Fibroblast of skin of left biceps (primary cell): ENCODE measurements at places on chromosomes 5 and 9.
A peak's percentile ranks its signal among the peaks of the same experiment; 100 is the strongest.

DNA sequence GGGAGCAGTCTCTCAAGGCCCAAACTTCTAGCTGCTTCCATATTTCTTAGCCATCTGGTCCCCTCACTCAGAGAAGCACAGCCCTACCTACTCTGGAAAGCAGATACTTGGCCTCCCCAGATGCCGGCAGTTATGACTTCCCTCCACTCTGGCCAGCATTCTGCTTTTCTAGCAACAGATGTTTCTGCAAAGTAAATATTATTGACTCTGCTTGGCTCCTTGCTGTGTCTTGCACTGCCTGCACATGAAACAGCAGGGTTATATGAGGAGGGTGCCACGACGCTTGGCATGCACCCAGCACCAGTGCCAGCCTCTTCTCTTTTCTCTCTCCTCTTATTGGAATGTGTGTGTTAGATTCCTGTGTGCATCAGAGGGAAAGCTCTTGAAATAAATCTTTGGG lies 99.7 kb downstream of the ARHGAP26 start:
- DNase-seq: no peak

- no peak for DNase-seq
Measured at GRCh38 chr5:81842795-81843398, 92.0 kb upstream of the SSBP2 start.

GRCh38 chr5:133957080-133957479 lies 11.3 kb downstream of the C5orf15 start:
- DNase-seq: no peak

DNA sequence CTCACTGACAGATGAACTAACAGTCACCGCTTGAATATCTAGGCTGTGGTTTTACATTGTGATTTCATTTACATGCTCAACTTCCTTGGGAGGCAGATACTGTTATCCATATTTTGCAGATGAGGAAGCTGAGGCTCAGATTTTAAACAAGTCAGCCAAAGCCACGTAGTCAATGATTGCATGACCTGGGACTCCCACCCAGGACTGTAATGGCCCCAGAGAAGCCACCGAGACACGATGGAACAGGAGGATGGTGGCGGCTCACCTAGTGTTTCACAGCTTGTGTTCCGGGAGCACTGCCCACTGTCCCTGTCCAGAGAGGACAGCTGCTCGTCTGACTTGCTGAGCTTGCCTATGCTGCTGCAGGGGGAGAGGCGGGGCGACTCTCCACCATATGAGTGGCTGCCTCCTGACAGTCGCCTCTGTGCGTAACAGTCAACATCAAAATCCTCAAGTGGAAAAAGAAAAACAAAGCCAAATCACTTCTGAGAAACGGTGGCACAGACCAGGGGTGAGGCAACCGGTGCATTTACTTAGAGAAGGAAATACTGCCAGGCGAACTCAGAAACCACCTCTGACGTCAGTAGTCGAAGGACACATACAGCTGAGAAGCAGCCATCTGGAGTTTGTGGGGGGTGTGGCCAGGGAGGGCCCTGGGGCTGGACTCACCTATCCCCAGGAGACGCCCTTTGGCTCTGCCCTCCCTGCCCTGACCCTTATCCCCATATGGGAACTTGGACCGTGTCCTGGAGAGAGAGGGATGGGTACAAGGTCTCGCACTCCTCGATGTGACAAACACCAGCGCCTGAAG lies 82.5 kb downstream of the PRRT1B start:
- DNase-seq: peak; percentile 63

- peak; percentile 25 for DNase-seq
Measured at GRCh38 chr5:120765189-120765588, 301.1 kb downstream of the PRR16 start.
